Activated T-helper 9 cell treated with anti-CD3 and anti-CD28 coated beads, Interleukin-2, amount 50 U/mL, for 16 hours (primary cell): ENCODE measurements at places on chromosomes 2 and 18.

- no peak for DNase-seq
Measured at GRCh38 chr2:26072925-26073768, 39.3 kb downstream of the RAB10 start.

GRCh38 chr2:204161886-204162285, 225.3 kb downstream of the ICOS start:
- DNase-seq, result no peak

GRCh38 chr2:157194097-157194688, 63.3 kb upstream of the GALNT5 start:
- DNase-seq, result no peak

GRCh38 chr2:176385219-176385759, 116.0 kb downstream of the MTX2 start:
- no peak for DNase-seq

- no peak for DNase-seq
Measured at GRCh38 chr2:138522556-138522955, 21.0 kb downstream of the SPOPL start.

GRCh38 chr2:172089005-172089504, 3.7 kb downstream of the DLX1 start:
- no peak for DNase-seq

GRCh38 chr2:1655461-1655860, 88.9 kb downstream of the PXDN start:
- no peak for DNase-seq

DNA sequence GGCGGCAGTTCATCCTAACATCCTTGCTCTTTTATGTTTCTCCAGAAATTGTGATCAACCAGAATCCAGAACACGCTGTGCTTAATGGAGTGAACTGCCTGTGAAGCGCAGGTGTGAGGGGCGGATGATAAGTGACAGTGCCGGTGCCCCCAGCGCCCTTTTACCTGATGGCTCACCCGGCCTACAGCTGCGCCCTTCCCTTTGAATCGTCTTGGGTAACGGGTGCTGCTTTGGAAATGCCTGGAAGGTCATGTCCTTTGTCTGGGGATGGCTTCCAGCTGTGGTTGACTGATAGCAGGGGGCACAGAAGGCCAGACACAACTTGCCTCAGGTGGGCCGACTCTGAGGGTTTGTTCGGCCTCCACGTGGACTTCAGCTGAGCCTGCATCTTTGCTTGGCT, 119.4 kb downstream of the LPIN1 start:
- no peak for DNase-seq
